ENCODE measurements at places on chromosomes 5 and 9.
A peak's percentile ranks its signal among the peaks of the same experiment; 100 is the strongest.

DNA sequence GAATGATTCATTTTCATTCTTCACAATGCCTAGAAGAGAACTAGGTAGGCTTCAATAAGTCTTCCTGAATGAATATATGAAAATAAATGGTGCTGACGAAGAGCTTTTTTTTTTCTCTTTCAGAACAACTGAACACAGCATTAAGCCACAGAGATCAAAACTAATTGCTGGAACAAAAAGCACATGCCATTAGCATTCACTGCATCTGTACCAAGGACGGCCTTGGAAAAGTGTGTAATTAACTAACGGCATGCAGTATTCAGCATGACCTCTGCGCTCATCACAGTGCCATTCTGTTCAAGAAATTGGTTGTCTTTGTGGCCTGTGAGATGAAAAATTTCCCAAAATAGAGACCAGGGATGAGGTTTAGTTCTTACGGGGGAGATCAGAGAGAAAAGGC lies 99.3 kb downstream of the NUDT12 start:
- DNase-seq: no peak

- DNase-seq: no peak
Measured at GRCh38 chr9:95027914-95028852, 289.3 kb downstream of the FANCC start.

- DNase-seq: peak; percentile 57
Measured at GRCh38 chr9:83583151-83584014, 39.6 kb upstream of the IDNK start.

DNA sequence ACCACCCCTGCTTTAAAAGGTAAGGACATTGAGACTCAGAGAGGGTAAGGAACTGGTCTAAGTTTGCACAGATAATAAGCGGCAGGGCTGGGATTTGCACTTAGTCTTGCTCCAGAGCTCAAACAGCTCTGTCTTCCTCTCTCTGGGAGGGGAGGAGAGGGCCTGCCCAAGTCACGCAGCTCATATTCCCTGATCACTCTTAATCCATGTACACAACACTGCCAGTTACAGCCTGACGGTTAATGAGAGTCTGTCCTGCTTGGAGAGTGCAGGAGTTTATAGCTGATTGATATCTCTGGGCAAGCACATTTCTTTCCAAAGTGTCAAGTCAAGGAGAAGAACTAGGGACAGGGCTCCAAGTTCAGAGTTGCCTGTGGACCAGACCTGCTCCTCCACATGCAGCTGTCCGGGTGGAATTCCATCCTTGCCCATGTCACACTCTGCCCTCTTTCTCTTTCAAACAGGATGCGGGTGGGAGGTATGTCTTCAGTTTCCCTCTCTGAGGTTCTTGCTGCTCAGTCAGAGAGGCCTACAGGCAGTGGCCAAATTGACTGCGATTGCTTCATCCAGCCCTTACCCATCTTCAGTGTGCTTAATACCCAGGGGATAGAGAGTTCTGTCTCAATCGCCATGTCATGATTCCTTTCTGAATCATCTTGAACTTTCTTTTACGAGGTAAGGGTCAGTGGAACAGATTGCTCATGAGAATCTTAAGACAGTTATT lies 54.5 kb downstream of the GALNT12 start:
- peak; percentile 98 for DNase-seq

- no peak for DNase-seq
Measured at GRCh38 chr9:21836437-21837161, 34.2 kb downstream of the MTAP start.

- DNase-seq: peak; percentile 57
Measured at GRCh38 chr9:89204801-89205200, 26.2 kb upstream of the SHC3 start.

DNA sequence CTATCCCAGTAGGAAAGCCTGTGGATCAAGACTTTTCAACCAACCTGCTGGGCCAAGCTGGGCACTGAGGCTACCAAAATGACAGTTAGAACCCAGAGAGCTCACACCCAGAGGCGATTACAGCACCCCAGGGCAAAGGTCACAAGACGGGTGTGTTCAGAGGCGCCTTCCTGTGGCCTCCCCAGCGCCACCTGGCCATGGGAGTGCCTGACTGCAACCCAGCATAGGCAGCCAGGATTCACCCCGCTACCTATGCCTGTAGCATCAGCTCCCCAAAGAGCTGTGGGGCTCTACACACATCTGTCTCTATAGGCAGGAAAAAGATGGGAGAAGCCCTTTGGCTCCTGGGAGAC lies 33.5 kb downstream of the PDGFRB start:
- peak; percentile 73 for DNase-seq

- DNase-seq: peak; percentile 73
Measured at GRCh38 chr5:32443541-32444430, 754 bp downstream of the ZFR start.

GRCh38 chr9:123217128-123217654 lies 51.2 kb downstream of the STRBP start:
- DNase-seq: no peak

GRCh38 chr5:108372369-108372768 lies 9.5 kb downstream of the FBXL17 start:
- DNase-seq: no peak

DNA sequence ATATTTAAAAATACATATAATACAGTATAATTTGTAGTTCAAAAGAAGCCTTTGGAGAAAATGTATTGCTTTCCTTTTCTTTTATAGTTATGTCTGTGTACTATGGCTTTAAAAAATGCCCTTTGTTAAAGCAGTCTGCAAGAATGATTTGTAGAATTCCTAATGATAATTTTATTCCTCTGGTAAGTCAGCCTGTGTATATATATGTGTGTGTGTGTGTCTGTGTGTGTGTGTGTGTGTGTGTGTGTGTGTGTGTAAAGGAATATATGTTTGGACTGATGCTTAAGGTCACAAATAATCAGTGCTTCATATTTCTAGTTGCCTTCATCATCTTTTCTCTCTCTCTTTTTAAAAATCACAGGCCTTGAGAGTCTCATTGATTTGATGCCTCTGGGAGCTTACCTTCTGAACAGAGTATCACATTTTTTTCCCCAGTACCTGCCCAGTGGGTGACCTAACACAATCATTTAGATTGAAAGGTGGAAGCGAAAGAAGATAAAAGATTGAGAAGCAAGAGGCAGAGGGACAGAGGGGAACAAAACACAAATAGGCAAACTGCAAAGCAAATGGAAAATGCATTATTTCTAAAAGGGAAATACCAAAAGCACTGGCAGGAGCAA lies 709.2 kb upstream of the DMAC1 start:
- no peak for DNase-seq

GRCh38 chr5:5294429-5294828 lies 128.0 kb upstream of the ICE1 start:
- no peak for DNase-seq

DNA sequence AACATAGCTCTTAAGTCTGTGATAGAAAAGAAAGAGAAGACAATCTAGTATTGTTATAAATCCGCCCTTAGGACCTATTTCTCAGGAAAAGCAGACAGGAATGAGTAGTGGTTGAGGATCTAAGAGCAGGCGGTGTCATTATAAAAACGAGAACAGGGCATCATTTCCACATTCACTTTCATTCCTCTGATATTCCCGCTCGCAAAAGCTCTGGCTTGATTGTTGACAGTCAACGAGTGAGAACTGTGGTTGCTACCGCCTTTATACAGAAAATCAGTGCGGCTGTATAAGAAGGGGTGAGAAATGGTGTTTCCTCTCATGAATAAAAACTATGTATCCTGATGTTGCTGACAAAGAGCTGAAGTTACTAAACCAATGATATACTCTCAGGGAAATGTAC lies 1409.6 kb upstream of the WWC1 start:
- DNase-seq: no peak

GRCh38 chr5:78735834-78736463 lies 87.4 kb upstream of the LHFPL2 start:
- DNase-seq: no peak

GRCh38 chr5:148904440-148904839 lies 78.0 kb downstream of the ADRB2 start:
- no peak for DNase-seq

GRCh38 chr9:27440888-27441740 lies 83.0 kb upstream of the IFNK start:
- no peak for DNase-seq

GRCh38 chr9:97307500-97308163 lies at the start of gene CCDC180:
Gene CCDC180, plus strand, starts transcription at chr9:97307659. Its CDS starts 405 bp downstream, at chr9:97308064.
- DNase-seq: no peak

DNA sequence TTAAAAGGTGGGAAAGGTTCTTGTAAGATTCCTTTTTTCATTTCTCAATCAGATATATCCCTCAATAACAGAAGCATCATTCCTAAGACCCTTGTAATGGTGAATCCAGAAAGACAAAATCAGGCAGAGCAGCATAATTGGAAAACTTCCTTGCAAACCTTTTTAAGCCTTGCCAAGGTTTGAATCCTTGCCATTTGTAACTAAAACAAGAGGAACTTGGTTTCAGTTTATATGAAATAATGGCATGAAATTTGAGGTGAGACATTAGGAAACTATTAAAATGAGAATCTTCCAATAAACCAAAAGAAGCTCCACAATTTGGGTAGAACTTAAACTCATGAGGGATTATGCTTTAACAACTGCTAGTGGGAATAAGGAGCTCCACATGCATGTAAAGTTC lies 384.7 kb upstream of the SMC2 start:
- no peak for DNase-seq

DNA sequence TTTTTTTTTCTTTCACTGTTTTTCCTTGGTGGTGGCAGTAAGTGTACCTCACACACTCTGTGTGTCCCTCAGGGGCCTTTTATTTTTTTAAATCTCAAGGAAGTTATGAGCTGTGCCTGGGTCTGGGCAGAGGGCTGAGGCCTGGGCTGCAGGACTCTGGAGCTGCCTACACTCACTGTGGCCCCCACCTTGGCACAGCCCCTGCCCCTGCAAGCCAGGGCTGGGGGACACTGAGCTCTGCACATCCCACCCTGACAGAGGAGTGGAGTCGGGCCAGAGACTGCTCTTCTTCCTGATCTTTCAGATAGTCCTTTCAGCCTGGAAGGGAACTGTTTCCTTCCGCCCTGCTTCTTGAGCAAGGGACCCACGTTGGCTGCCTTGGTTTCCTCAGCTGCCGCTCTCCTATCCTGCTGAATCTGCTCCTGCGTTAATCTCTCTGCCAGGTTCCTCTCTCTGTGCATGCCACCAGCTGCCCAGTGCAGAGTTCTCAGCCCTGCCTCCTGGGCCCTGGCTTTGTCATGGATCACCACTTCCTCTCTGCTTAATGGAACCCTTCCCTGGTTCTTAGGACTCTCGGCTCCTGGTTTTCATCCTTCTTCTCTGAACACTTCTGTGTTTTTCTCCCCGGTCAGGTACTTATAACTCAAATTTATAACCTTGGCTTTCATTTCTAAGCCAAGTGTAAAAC lies 502.3 kb downstream of the DIRAS2 start:
- DNase-seq: no peak

GRCh38 chr9:114681594-114682332 lies at the start of gene TEX48:
Gene TEX48, minus strand, starts transcription at chr9:114682192. Its CDS starts 10,469 bp downstream, at chr9:114671723.
- DNase-seq: peak; percentile 76

DNA sequence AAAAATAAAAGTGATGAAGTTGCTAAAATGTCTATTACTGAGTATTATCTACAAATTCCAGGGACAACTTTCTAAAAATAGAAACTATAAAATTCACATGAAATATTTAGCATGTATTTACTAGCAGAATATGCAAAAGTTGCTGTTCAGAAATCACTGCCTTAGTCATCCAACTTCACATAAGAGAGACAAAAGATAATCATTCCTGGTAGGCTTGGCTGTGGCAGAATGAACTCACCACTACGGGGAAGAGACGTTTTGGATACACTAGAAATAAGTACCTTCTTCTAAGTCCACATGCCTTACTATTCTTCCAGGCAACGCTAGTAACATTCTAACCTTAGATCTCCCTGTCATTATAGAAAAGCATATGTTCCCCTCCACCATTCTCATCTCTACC lies 272.2 kb downstream of the BNC2 start:
- no peak for DNase-seq

DNA sequence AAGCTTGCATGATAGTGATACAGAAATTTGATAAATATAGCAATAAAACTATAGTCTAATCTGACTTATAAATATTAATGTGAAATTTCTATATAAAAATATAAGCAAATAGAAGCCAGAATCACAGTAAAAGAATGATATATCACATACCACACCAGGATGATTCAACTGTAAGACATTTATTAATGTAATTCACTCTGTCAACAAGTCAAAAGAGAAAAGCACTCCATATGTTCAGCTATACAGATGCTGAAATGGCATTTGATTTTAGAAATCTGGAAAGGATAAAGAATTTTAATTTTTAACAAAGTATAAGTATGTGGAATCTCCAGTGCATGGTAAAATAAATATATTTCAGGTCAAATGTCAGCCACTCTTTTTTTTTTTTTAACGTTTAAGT lies 372.4 kb downstream of the KCNN2 start:
- DNase-seq: no peak

DNA sequence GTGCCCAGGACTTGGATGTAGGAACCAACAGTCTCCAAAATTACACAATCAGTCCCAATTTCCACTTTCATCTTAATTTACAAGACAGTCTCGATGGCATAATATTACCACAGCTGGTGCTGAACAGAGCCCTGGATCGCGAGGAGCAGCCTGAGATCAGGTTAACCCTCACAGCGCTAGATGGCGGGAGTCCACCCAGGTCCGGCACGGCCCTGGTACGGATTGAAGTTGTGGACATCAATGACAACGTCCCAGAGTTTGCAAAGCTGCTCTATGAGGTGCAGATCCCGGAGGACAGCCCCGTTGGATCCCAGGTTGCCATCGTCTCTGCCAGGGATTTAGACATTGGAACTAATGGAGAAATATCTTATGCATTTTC lies 837 bp downstream of the PCDHB2 start:
- no peak for DNase-seq

DNA sequence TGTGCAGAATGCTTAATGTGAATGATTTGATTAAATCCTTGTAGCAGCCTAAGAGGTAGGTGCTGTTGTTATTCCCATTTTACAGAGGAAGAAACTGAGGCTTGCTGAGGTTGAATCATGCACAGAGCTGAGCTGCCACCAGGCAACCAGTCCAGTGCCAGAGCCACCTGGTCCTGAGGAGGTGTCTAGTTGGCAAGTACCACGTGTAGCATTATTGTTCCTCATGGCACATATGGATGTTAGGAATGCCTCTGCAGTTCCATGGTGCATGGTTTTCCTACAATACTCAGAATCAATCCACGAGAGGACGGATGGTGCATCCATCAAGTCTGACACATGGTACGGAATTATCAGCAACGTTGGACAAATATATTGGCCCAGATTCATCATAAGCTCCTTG lies 8.9 kb downstream of the UBE2QL1 start:
- DNase-seq: no peak

- DNase-seq: no peak
Measured at GRCh38 chr5:6378766-6379103, 388 bp upstream of the MED10 start.

DNA sequence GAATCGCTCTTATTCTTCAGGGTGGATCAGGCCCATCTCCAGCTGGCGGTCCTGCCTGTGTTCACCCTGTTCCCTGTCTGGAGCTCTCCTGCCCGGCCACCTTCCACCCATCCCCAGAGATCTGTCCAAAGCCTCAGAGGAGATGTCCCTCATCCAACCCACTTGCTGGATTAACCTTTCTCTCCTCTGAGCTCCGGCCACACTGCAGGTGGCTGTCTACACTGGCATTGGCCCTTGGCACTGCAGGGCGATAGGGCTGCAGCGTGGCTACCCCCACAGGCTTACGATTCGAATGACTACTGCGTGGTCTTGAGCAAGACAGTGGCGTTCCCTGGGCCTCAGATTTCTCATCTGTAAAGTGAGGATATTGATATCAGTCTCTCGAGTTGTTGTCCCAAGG lies 63.8 kb upstream of the BARHL1 start:
- DNase-seq: no peak
